ENCODE measurements at places on chromosomes 3 and 15.
A peak's percentile ranks its signal among the peaks of the same experiment; 100 is the strongest.

DNA sequence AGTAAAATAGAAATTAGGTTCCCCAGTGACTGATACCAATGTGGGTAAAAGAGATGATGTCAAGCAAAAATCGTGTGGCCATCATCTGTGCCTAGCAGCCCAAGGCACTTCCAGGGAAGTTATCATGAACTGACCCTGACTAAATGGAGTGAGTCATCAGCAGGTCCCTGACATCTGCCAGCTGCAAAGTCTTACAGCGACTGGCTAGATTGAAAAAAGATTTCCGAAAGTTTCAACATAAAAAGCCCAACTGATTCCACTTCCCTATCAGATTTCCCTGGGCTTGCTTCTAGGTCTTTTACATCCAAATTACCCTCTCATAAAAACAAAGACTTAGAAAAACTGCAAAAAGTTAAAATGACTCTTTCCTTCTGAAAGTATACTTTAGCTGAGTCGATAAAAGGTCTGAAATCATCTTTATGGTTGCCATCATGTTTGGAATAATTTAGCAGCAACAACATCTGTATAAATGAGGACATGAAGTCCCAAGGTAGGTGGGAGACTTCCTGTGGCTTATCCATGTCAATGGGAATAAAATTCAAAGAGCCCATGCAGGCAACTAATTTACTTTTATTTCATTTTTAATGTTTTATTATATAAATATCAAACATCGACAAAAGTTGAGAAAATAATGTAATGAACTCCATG is 342.8 kb downstream of the ERC2 start:
- DNase-seq, result no peak

GRCh38 chr3:60980342-60980692 is 270.9 kb downstream of the FHIT start:
- DNase-seq, result no peak

DNA sequence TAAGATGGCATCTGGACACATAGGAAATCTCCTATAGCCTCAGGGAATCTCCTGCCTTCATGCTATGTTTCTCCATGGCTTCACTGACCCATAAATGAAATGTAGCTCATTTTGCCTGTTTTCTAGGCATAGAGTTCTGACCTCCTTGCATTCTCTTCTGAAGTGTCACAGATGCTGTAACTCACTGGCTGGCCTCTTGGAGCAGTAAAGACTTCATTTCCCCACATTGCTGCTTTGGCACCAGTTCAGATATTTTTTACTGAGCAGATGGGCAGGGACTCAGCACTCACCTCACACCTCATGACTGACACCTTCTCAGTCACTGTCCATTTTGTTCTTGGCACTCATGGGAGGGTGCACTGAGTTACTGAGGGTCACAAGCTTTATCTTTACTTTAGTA is 286.7 kb upstream of the TGFBR2 start:
- DNase-seq, result peak; percentile 57

DNA sequence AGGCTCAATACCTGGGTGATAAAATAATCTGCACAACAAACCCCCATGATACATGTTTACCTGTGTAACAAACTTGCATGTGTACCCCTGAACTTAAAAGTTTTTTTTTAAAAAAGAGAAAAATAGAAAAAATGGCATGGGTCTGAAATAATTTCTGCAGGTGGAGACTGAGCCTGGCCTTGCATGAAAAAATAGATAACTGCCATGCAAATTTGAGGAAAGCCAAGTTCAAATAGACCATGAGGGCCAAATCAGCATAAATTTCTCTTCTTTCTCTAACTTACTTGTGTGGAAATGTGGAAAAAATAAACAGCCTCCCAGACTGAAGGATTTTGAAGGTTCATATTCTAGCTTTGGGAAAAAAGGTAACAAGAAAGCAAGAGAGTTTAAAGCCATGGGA is 744 bp upstream of the ACKR4 start:
- DNase-seq, result no peak

DNA sequence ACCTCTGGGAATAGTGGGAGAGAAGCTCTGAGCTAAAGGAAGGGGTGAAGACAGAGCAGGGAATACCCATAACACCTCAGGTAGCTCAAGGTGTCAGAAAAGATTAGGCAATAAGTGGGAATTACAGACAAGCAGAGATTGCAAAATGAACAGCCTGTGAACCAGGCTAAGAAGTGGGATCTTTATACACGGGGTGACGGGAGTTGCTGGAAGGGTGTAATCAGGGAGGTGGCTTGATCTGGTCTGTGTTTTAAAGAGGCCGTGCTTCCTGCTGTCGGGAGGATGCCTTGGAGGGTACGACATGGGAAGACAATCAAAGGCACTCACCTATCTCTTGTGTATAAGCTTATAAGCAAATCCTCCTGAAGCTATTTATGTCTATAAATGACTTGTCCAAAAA is 216.3 kb downstream of the CLSTN2 start:
- DNase-seq, result no peak

All from NCI-H146 (cell line).